ENCODE measurements at places on chromosomes 3 and 15. TPM values are rescaled to one million over a fixed set of nuclear protein-coding genes. Genes with fewer than 3 reads are reported as not detected.

- no peaks in the 10 kb centered on the region for H3K36me3 ChIP-seq
- no peak overlapping the region for H3K4me3 ChIP-seq
- DNase-seq: no peak
- no peaks in the 10 kb centered on the region for H3K4me1 ChIP-seq
- H3K27ac ChIP-seq: no peak overlapping the region
Observed at GRCh38 chr3:172148241-172148640, 108.9 kb downstream of the FNDC3B start.

DNA sequence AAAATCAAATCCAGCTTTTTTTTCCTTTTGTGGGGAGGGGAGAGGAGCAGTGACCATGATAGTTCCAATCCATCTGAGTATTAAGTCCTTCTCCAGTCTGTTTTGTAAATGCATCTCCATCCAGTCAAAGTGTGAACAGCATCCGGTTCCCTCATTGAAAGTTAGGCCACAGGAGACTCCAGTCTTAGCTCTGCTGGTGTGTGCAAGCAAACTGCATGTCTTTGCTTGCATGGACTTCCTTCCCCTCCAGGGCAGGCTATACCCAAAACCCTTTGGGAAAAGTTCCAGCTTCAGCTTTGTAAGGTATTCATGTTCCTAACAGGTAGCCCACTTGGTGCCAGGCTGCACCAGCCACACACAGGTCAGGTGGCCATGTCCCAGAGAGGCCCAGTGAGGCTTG is 3.1 kb upstream of the MAN2C1 start:
- no peak overlapping the region for H3K4me3 ChIP-seq
- peaks cover 34% of the 10 kb centered on the region for H3K36me3 ChIP-seq
- no peak overlapping the region for H3K27ac ChIP-seq
- DNase-seq: no peak

DNA sequence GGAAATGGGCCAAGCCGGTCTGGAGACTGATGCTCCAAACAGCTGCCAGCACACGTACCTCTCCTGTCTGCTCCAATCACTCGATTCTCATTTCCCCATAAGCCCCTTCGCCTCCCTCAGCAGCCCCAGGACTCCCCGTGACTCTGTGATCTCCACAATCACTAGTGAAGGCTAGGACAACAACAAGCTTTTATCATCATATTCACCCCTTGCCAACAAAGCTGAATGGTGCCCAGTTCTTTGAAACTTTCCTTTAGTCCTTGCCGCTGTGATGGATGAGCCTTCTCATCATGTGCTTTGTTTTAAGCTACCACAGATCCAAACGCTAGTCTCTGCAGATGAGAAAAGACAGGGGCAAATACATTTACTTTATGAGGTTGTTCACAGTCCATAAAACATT is 242.0 kb downstream of the SV2B start:
- H3K27ac ChIP-seq: no peak overlapping the region
- no peaks in the 10 kb centered on the region for H3K4me1 ChIP-seq
- H3K36me3 ChIP-seq: no peaks in the 10 kb centered on the region
- H3K4me3 ChIP-seq: no peak overlapping the region
- no peaks in the 10 kb centered on the region for H3K27me3 ChIP-seq
- DNase-seq: peak; percentile 11

DNA sequence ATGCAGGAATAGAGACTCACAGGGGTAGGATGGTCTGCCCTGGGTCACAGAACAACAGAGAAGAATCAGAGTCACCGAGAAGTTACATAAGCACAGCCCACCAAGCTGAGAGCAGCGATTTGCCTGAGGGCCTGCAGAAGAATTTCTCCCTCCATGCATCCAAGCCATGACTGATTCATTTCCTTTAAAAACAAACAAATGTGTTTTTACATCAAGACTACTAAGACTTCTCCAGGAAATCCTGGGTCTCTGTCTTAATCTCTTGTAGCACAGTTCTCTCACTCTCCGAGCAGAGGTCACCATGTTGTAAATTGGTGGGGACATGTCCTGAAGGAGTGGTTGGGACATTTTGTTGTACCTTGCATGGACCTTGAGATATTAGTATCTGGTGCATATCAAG is 159.8 kb downstream of the THSD4 start:
- DNase-seq: no peak
- no peak overlapping the region for H3K4me3 ChIP-seq
- no peak overlapping the region for H3K27ac ChIP-seq
- H3K36me3 ChIP-seq: no peaks in the 10 kb centered on the region

- H3K36me3 ChIP-seq: no peaks in the 10 kb centered on the region
- H3K27me3 ChIP-seq: no peaks in the 10 kb centered on the region
- DNase-seq: no peak
- H3K4me1 ChIP-seq: no peaks in the 10 kb centered on the region
Observed at GRCh38 chr3:172616031-172616461, 92.8 kb upstream of the TNFSF10 start.

GRCh38 chr3:39216176-39216790 is 23.9 kb upstream of the XIRP1 start:
- no peaks in the 10 kb centered on the region for H3K27me3 ChIP-seq
- no peaks in the 10 kb centered on the region for H3K36me3 ChIP-seq
- H3K4me1 ChIP-seq: peaks cover 7% of the 10 kb centered on the region
- DNase-seq: peak; percentile 53
- no peak overlapping the region for H3K4me3 ChIP-seq

DNA sequence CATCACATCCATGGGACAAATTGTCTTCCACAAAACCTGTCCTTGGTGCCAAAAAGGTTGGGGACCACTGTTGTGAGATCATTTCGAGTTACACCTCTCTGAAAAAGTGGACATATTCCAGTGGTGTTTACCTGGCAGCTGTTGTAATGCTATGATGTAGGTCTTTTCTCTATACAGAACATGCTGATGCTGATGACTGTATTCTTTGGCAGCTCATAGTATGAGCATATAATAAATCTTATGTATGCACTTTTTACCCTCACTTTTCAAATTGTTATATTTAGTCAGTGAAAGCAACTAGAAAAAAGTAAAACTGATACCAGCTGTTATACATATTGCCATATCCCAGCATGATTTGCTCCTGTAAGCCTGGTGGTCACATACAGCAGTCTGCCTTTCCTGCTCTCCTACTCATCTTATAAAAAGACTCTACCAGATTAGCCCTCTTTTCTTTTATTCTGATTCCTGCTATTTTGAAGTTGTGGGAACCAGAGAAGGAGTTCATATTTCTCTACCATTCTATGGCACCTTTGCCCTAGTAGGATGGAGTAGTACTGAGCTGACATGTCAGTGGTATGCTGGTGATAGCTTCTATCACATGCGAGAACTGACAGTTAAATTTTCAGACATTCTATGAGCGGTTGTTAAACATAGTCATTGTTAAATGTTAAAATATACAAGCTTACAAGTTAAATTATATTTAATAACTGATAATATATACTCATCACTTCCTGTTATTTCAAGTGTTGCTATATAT is 128.7 kb downstream of the FNDC3B start:
- no peaks in the 10 kb centered on the region for H3K4me1 ChIP-seq
- no peaks in the 10 kb centered on the region for H3K27me3 ChIP-seq
- H3K4me3 ChIP-seq: no peak overlapping the region
- H3K36me3 ChIP-seq: no peaks in the 10 kb centered on the region
- DNase-seq: no peak

DNA sequence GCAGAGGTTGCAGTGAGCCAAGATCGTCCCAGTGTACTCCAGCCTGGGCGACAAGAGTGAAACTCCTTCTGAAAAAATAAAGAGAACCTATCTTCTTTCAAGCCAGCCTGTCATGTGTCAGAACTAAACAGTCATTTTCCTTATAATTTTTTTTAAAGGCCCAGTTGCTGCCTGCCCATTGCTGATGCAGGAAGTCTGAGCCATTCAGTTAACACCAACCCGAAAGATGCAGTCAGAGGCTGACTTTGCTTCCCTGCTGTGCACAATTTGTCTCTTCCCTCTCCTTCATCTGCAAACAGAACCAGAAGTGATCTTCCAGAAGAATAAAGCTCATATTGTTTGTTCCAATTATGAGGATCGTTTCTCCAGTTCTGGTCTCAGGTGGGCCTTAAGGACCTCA is 220.6 kb downstream of the SLCO3A1 start:
- H3K4me1 ChIP-seq: peaks cover 58% of the 10 kb centered on the region
- no peak overlapping the region for H3K27ac ChIP-seq
- no peaks in the 10 kb centered on the region for H3K36me3 ChIP-seq
- no peak overlapping the region for H3K4me3 ChIP-seq
- DNase-seq: no peak
- H3K27me3 ChIP-seq: no peaks in the 10 kb centered on the region

GRCh38 chr3:80559701-80560100 is 791.9 kb upstream of the ROBO1 start:
- no peak overlapping the region for H3K4me3 ChIP-seq
- H3K27me3 ChIP-seq: no peaks in the 10 kb centered on the region
- no peak overlapping the region for H3K27ac ChIP-seq

GRCh38 chr15:85625856-85626255 is 168.9 kb downstream of the KLHL25 start:
- H3K36me3 ChIP-seq: no peaks in the 10 kb centered on the region
- H3K4me1 ChIP-seq: peaks cover 21% of the 10 kb centered on the region
- H3K27ac ChIP-seq: no peak overlapping the region
- no peaks in the 10 kb centered on the region for H3K27me3 ChIP-seq

- no peak for DNase-seq
- no peaks in the 10 kb centered on the region for H3K4me1 ChIP-seq
- H3K4me3 ChIP-seq: no peak overlapping the region
- no peaks in the 10 kb centered on the region for H3K36me3 ChIP-seq
Observed at GRCh38 chr15:82030176-82030575, 15.6 kb downstream of the MEX3B start.

- H3K27ac ChIP-seq: no peak overlapping the region
- no peak for DNase-seq
- no peaks in the 10 kb centered on the region for H3K4me1 ChIP-seq
- H3K36me3 ChIP-seq: no peaks in the 10 kb centered on the region
- no peaks in the 10 kb centered on the region for H3K27me3 ChIP-seq
Observed at GRCh38 chr3:115469649-115470048, 153.7 kb upstream of the GAP43 start.

DNA sequence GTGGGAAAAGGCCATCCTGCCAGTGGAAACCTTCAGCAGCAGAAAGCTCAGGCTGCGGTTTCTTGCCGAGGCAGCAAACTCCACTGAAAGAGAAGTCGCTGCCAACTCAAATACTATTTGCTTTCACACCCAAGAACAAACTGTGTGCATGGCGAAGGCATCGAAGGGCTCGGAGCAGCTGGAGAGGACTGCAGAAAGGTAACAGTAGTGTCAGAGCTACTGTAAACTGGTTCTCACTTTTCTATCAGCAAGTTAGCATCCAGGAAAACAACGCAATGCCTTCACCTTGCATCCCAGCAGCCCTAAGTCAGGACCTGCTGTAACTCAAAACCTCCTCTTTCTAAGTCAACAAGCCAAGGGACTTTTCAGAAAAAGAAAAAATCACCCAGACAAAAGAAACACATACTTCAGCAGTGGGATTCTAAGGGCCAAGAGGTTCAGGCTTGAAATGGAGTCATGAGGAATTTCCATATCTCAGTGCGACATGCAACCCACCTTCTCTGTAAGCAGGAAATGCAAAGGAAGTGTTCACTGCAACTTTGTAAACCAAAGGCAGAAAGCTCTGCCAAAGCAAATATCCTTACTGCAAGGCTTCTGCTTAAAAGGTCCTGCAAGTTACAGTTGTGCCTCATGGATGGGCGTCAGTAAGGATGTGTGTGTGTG is 193.5 kb downstream of the FOXP1 start:
- H3K4me3 ChIP-seq: peak overlapping the region; percentile 52
- peak; percentile 72 for DNase-seq
- peak overlapping the region; percentile 95 for H3K27ac ChIP-seq
- H3K36me3 ChIP-seq: 0 out of 2 replicates have a peak, but pooled peaks cover 4% of the 10 kb centered on the region

- no peak overlapping the region for H3K4me3 ChIP-seq
- no peaks in the 10 kb centered on the region for H3K27me3 ChIP-seq
- no peak for DNase-seq
- no peak overlapping the region for H3K27ac ChIP-seq
Observed at GRCh38 chr3:127678611-127679533, 6.1 kb downstream of the ABTB1 start.

GRCh38 chr3:39108200-39108710 is 775 bp downstream of the TTC21A start:
- peak overlapping the region; percentile 92 for H3K4me3 ChIP-seq
- peak; percentile 91 for DNase-seq
- H3K36me3 ChIP-seq: no peaks in the 10 kb centered on the region
- peak overlapping the region; percentile 80 for H3K27ac ChIP-seq
- peaks cover 52% of the 10 kb centered on the region for H3K4me1 ChIP-seq

The VGLL3 gene
- not detected for total RNA-seq

The STRC gene
- total RNA-seq: 1.2 TPM

The CHRNA7 gene
- not detected for total RNA-seq

The KCNAB1 gene
- not detected for total RNA-seq

The TMEM108 gene
- not detected for total RNA-seq

The SCN11A gene
- 0.07 TPM for total RNA-seq

The PLAAT1 gene
- not detected for total RNA-seq
